GM23338 (cell line): ENCODE measurements at places on chromosomes 6 and 20.

DNA sequence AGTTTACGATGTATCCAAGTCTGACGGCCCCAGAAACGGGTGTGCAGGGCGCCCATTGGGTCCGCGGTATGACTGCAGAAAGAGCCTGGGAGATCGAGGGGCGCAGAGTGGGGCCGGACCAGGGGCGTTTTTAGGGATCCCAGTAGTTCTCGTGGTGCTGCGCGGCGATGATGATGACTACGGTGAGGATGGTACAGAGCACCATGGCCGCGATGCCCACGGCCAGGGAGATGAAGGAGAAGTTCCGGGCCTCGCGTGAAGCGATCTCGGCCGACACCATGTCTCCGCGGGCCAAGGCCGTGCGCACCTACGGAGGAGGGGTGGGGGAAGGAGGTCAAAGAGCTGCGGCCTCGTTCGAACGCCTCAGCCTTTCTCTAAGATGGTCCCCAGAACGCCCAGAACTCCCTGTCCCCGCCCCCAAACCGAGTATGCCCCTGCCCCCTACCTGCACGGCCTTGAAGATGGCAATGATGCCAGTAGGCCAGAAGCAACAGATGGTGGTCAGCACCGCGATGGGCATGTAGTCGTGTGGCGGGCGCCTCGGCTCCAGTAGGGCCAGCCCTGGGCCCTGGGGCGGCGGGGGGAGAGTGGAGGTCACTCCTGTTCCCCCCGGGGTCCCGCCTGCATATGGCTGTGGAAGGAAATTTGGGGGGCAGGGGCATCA, 2.5 kb downstream of the PRRT1 start:
- H3K27ac ChIP-seq, result no peak overlapping the region
- H3K4me1 ChIP-seq, result peaks cover 41% of the 10 kb centered on the region
- H3K36me3 ChIP-seq, result no peaks in the 10 kb centered on the region

GRCh38 chr6:159170999-159171712, 2.0 kb downstream of the FNDC1 start:
- peaks cover 76% of the 10 kb centered on the region for H3K27me3 ChIP-seq
- peak overlapping the region; percentile 80; the same call in 1 of the 2 replicates for H3K4me3 ChIP-seq
- H3K4me1 ChIP-seq, result peaks cover 12% of the 10 kb centered on the region; the same call in 1 of the 2 replicates
- H3K27ac ChIP-seq, result no peak overlapping the region

DNA sequence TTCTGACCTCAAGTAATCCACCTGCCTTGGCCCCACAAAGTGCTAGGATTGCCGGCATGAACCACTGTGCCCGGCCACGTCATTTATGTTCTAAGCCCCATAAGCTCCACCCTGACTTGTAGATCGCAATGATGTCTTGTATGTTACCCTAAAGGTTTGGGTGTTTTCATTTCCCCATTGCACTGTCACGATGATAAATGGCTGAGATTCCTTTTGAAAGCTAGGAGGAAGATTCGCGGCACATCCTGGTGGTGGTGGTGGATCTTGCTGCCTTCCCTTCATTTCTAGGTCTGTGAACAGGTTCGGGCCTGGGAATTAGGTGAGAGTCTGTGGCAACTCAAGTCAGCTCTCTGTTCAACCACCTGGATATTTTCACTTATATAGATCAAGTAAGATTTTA, 28.3 kb downstream of the MUC22 start:
- no peak for DNase-seq
- no peaks in the 10 kb centered on the region for H3K27me3 ChIP-seq
- no peaks in the 10 kb centered on the region for H3K36me3 ChIP-seq
- no peak overlapping the region for H3K4me3 ChIP-seq

DNA sequence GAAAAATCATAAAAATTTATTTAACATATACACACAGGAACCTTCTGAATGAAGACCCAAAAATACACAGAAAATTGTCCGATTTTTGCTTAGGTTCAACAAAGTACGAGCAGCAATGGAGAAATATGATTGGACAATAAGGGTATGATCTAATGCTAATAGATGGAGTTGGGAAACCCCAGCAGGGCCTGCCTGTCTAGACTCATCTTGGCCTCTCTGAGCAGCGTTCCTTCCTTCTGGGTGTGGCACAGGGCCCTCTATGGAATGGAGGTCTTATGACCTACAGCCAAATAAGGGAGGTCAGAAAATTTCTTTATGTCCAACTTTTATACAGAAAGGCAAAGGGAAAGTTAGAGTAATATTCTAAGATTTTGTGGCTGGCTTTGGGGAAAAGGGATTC, 27.7 kb upstream of the ENPP4 start:
- H3K27me3 ChIP-seq, result no peaks in the 10 kb centered on the region
- no peaks in the 10 kb centered on the region for H3K4me1 ChIP-seq
- no peak for DNase-seq

GRCh38 chr6:20769631-20770030, 235.4 kb downstream of the CDKAL1 start:
- H3K27me3 ChIP-seq, result no peaks in the 10 kb centered on the region
- no peak for DNase-seq
- no peak overlapping the region for H3K4me3 ChIP-seq
- H3K4me1 ChIP-seq, result peaks cover 19% of the 10 kb centered on the region
- H3K27ac ChIP-seq, result no peak overlapping the region

GRCh38 chr6:170575250-170575649, 9.2 kb downstream of the PDCD2 start:
- H3K4me3 ChIP-seq, result no peak overlapping the region
- H3K27me3 ChIP-seq, result no peaks in the 10 kb centered on the region
- no peaks in the 10 kb centered on the region for H3K4me1 ChIP-seq
- 0 out of 2 replicates have a peak overlapping the region, but pooled peaks have one; percentile 30 for H3K27ac ChIP-seq

DNA sequence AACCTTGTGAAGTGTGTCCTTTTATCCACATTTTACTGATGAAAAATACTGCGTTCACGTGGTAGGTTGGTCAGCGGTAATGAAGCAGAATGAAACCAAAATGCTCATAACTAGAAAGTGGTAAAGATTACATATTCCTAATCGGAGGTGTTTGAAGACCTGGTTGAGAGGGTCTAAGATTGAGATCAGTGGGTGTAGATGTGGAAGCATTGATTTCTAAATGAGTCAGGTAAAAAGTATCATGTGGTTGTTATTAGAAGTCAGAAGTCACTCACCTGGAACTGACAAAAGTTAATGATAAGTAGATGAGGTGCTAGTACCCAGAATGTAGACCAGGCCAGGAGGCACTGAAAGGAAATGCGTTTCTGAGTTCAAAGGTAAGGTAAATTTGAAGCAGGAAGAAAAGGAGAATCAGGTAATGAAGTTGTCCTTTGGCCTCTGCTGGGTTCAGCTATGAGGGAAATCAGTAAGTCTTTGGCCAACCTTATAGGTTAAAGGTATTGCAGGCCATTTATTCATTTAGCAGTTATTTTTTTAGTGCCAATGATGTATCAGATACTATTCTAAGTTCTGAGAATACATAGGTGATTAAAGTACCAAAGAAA, 31.2 kb downstream of the FAM83B start:
- H3K27me3 ChIP-seq, result no peaks in the 10 kb centered on the region
- no peak overlapping the region for H3K27ac ChIP-seq
- H3K4me1 ChIP-seq, result no peaks in the 10 kb centered on the region
- H3K4me3 ChIP-seq, result no peak overlapping the region
- H3K36me3 ChIP-seq, result no peaks in the 10 kb centered on the region

- DNase-seq, result peak; percentile 12
- no peaks in the 10 kb centered on the region for H3K27me3 ChIP-seq
- H3K36me3 ChIP-seq, result no peaks in the 10 kb centered on the region
- no peaks in the 10 kb centered on the region for H3K4me1 ChIP-seq
These were observed 91.3 kb upstream of the SHLD1 start for GRCh38 chr20:5658912-5659345.

DNA sequence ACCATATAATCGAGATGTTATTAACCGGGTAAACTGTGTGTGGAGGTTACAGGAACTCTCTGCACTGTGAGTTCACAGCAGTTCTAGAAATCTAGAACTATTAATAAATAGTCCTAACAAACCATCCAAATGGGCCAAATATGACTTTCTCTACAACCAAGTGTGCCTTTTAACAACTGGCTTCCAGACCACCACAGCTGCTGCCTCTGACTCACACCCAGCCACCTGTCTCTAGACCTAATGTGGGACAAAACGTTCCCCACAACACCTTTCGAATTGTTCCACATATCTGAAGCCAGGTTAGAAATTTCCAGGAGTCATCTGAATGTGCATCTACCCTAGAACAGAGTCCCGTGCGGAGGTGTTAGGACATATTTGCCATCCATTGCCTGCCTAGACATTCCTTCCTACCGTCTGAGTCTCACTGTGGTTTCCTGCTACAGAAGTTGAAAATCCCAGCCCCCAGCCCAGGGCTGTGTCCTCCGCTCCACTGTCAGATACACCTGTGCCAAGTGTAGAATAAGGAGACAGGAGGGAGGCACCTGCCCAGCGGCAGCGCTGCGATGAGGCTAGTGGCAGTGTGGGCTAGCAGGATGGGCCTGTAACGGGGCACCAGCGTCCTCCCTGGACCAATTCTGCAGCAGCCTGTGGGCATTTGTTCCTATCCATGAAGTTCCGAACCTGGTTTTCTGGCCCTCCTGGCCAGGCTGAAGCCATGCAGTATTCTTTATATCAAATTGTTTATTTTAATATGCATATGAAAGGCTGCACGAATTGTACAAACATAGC, 28.5 kb upstream of the MAP3K4 start:
- no peaks in the 10 kb centered on the region for H3K36me3 ChIP-seq
- DNase-seq, result no peak
- no peak overlapping the region for H3K27ac ChIP-seq

GRCh38 chr6:156464100-156464878, 312.9 kb upstream of the ARID1B start:
- no peaks in the 10 kb centered on the region for H3K4me1 ChIP-seq
- no peak overlapping the region for H3K27ac ChIP-seq
- no peak for DNase-seq
- H3K4me3 ChIP-seq, result no peak overlapping the region

- no peaks in the 10 kb centered on the region for H3K4me1 ChIP-seq
- no peaks in the 10 kb centered on the region for H3K27me3 ChIP-seq
- H3K36me3 ChIP-seq, result no peaks in the 10 kb centered on the region
- no peak overlapping the region for H3K27ac ChIP-seq
These were observed 288.2 kb downstream of the QKI start for GRCh38 chr6:163702736-163703135.

- no peak overlapping the region for H3K27ac ChIP-seq
- H3K27me3 ChIP-seq, result no peaks in the 10 kb centered on the region
- no peak overlapping the region for H3K4me3 ChIP-seq
- no peak for DNase-seq
- H3K36me3 ChIP-seq, result no peaks in the 10 kb centered on the region
These were observed 86.7 kb upstream of the AGPAT4 start for GRCh38 chr6:161360520-161360919.

DNA sequence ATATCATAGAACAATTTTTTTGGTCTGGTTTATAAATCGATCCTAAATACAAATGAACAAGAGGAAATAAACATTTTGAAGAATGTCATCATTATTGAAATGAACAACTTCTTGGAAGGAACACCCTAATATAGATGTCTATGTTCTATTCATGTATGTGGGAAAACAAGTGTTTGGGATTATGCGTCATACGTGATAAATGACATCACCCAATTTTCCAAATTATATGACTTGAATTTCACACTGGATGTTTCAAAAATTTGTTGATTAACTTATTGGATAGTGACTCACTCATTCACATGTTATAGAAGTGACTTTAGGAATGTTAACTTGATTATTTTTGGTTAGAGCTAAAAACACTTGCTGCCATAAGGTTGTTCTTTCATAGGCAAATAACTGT, 18.6 kb downstream of the ARMC2 start:
- H3K4me1 ChIP-seq, result peaks cover 5% of the 10 kb centered on the region; the same call in 1 of the 2 replicates
- H3K36me3 ChIP-seq, result no peaks in the 10 kb centered on the region
- H3K27me3 ChIP-seq, result no peaks in the 10 kb centered on the region
- no peak overlapping the region for H3K4me3 ChIP-seq
- no peak for DNase-seq

- DNase-seq, result no peak
- no peaks in the 10 kb centered on the region for H3K4me1 ChIP-seq
- no peak overlapping the region for H3K27ac ChIP-seq
These were observed 271.1 kb downstream of the SAMD5 start for GRCh38 chr6:147779624-147780023.

DNA sequence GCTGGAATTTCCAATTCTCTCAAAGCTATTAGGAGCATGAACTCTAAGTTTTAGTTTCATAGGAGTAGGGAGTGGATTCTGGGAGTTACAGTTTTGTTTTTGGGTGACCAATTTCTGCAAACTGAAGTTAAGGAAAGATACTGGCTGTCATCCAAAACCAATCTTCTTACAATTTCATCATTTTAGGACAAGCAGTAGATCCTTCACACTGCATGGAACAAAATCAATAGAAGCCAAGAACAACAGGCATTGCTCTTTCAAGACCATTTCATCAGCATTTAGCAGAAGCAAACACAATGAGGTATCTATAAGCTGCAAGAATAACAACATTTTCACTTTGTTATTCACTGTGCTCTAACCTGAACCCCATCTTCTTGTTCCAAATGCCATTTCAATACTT, 173.0 kb downstream of the GMDS start:
- DNase-seq, result no peak
- no peaks in the 10 kb centered on the region for H3K36me3 ChIP-seq
- no peak overlapping the region for H3K27ac ChIP-seq
- H3K4me3 ChIP-seq, result no peak overlapping the region

- H3K4me1 ChIP-seq, result no peaks in the 10 kb centered on the region
- H3K36me3 ChIP-seq, result no peaks in the 10 kb centered on the region
- H3K4me3 ChIP-seq, result no peak overlapping the region
These were observed 485.9 kb upstream of the JAG1 start for GRCh38 chr20:11159728-11160127.

GRCh38 chr6:107108201-107108890, 7.0 kb downstream of the BEND3 start:
- peaks cover 32% of the 10 kb centered on the region for H3K4me1 ChIP-seq
- H3K36me3 ChIP-seq, result no peaks in the 10 kb centered on the region; the same call in 1 of the 2 replicates
- H3K4me3 ChIP-seq, result no peak overlapping the region
- no peaks in the 10 kb centered on the region for H3K27me3 ChIP-seq

GRCh38 chr6:90000864-90001731, 106.8 kb downstream of the GJA10 start:
- no peak overlapping the region for H3K4me3 ChIP-seq
- H3K27me3 ChIP-seq, result no peaks in the 10 kb centered on the region
- H3K27ac ChIP-seq, result no peak overlapping the region
- H3K36me3 ChIP-seq, result no peaks in the 10 kb centered on the region
- no peaks in the 10 kb centered on the region; the same call in 1 of the 2 replicates for H3K4me1 ChIP-seq
- no peak for DNase-seq

GRCh38 chr6:13795041-13795750, 19.2 kb downstream of the MCUR1 start:
- H3K4me1 ChIP-seq, result no peaks in the 10 kb centered on the region
- no peak overlapping the region for H3K4me3 ChIP-seq
- no peaks in the 10 kb centered on the region for H3K27me3 ChIP-seq
- peak; percentile 89 for DNase-seq

DNA sequence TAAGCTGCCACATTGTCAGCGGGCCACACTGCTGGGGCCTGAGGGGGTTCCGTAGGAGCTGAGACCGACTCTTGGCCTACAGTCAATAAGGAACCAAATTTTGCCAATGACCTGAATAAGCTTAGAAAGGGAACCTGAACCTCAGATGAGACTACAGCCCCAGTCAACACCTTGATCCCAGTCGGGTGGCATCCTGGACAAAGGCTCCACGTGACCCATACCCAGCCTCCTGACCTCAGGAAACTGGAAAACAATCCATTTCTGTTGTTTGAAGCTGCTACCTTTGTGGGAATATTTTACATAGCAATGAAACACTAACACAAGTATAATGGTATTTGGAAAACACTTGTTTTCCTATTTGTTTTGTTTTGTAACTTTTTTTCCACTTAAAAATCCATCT, 179.9 kb upstream of the RALGAPA2 start:
- H3K4me1 ChIP-seq, result peaks cover 17% of the 10 kb centered on the region
- no peak overlapping the region for H3K4me3 ChIP-seq
- no peaks in the 10 kb centered on the region for H3K27me3 ChIP-seq
- H3K27ac ChIP-seq, result no peak overlapping the region
